ENCODE measurements at places on chromosomes 4 and X.
A peak's percentile ranks its signal among the peaks of the same experiment; 100 is the strongest.

GRCh38 chrX:100409610-100410590 lies at the start of gene PCDH19:
Gene PCDH19 (minus strand): TSS chrX:100410273. CDS start chrX:100408597, 1,676 bp downstream.
- no peak for DNase-seq

GRCh38 chr4:147078362-147078761 lies 132.7 kb upstream of the TTC29 start:
- DNase-seq = no peak

- DNase-seq = no peak
Measured at GRCh38 chr4:164501074-164501473, 252.9 kb upstream of the SMIM31 start.

- DNase-seq = no peak
Measured at GRCh38 chr4:68447201-68447600, at the start of gene TMPRSS11E. Gene TMPRSS11E (plus strand): TSS chr4:68447463. CDS start chr4:68447513, 50 bp downstream.

GRCh38 chr4:149101649-149102048 lies 659.4 kb upstream of the NR3C2 start:
- DNase-seq = no peak

DNA sequence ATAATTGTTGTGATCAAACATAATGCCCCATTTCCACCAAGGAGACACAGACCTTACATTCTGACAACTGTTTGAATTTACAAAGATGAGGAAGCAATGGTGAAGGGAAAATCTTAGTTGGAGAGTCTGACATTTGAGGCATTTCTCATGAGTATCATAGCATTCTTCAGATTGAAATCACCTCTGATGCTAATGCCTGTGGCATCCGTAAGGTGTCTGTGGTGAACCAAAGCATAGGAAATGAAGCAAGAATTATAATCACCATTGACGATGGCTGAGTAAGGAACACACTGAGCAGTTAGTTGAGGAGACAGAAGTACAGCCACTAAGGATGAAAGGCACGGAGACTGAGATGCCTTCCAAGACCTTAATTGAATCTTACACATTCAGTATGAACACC lies 575.7 kb downstream of the TRIML1 start:
- peak; percentile 66 for DNase-seq

DNA sequence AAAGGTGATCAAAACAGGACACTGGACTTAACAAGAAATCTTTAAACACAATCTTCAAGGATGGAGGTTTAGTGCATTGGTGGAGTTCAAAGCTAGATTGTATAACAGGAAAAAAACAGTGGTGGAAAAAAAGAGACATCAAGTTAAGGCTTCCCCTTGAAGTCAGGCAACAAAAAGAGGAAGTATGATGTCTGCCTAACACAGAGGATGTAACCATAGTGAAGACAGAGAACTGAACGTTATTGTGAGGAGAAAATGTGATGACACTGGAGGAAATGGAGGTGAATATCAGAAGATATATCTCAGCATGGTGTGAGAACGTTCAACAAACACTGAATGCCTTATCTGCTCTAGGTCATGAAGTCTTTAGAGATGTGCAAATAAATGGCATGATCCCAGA lies 192.4 kb upstream of the AR start:
- DNase-seq = no peak

- DNase-seq = peak; percentile 77
Measured at GRCh38 chr4:186932631-186933187, 209.1 kb upstream of the FAT1 start.

GRCh38 chrX:32533848-32534247 lies 677.5 kb downstream of the DMD start:
- DNase-seq = no peak

GRCh38 chr4:91611782-91612181 lies 692.0 kb upstream of the GRID2 start:
- DNase-seq = no peak

GRCh38 chrX:71420686-71421085 lies 54.5 kb downstream of the TAF1 start:
- DNase-seq = no peak

- no peak for DNase-seq
Measured at GRCh38 chr4:140180577-140180976, 26.6 kb upstream of the MAML3 start.

DNA sequence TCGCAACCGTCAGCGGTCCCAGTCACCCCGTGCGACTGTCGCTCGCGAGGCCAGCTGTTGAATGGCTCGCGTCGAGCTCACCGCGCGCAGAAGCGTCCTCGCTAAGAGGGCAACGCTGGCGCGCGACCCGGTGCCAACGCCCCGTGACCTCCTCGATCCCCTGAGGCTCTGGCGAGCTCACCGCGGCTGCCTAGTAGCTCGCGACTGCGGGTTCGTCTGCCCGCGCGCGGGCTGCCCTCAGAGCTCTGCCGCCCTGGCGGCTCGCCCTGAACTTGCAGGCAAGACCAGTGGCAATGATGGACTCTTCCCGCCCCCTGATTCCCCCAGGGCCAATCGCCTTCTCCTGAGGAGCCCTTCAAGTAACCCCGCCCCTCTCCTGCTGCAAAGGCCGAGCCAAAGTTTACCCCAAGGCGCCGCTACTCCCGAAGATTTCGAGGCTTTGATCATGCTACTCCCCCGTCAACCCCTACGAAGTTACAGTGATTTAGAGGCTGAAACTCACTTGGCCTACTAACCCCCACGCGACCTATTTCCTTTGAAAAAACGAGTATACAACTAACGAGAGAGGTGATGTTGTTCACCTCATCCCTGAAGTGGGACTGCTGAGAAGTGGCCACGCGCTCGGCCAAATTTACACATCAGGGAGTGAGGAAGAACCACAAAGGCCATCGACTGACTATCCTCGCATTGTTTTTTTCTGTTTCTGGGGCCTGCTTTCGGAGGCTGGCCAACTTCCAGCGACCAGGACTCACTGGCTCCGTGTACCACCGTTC lies 37.5 kb downstream of the PGRMC1 start:
- no peak for DNase-seq

DNA sequence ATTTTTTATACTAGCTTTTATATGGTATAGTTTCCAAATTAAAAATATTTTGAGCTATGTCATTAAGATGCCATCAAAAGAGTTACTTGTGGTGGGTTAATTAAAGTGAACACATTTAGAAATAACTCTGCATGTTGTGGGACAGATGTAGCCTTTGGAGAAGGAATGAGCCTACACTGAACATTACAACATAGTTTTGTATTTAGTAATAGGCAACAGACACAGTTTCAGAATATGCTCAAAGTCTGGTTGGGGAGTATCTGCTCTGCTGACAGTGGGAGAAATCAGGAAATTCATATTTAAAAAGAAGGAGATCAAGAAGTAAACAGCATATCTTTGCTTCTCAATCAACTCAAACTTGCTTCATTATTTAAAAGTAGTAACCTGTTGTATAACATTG lies 23.7 kb downstream of the EMCN start:
- peak; percentile 8 for DNase-seq

DNA sequence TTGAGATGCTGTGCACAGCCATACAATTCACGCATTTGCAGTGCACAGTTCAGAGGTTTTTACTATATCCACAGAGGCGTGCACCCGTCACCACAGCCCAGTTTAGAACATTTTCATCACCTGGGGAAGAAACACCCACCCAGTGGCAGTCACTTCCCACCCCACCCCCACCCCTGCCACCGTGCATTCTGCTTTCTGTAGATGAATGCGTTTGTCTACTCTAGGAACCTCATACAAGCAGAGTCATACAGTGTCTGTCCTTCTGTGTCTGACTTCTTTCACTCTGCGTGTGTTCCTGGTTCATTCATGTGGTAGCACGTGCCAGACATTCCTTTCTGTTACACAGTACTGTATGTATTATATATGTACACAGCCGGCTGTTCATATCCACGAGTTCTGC lies 122.8 kb downstream of the TBL1X start:
- no peak for DNase-seq

- no peak for DNase-seq
Measured at GRCh38 chrX:24741330-24741729, 47.6 kb downstream of the POLA1 start.

GRCh38 chrX:154840856-154841255 lies 6.4 kb upstream of the SMIM9 start:
- DNase-seq = peak; percentile 45

- no peak for DNase-seq
Measured at GRCh38 chr4:621296-622070, 3.9 kb upstream of the PDE6B start.

DNA sequence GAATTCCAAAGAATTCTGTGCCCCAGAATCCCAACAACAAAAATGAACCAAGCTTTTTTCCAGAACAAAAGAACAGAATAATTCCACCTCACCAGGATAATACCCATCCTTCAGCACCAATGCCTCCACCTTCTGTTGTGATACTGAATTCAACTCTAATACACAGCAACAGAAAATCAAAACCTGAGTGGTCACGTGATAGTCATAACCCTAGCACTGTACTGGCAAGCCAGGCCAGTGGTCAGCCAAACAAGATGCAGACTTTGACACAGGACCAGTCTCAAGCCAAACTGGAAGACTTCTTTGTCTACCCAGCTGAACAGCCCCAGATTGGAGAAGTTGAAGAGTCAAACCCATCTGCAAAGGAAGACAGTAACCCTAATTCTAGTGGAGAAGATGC lies 161.6 kb downstream of the AFF2 start:
- DNase-seq = no peak

GRCh38 chr4:155684892-155685541 lies 18.4 kb downstream of the GUCY1A1 start:
- DNase-seq = no peak

DNA sequence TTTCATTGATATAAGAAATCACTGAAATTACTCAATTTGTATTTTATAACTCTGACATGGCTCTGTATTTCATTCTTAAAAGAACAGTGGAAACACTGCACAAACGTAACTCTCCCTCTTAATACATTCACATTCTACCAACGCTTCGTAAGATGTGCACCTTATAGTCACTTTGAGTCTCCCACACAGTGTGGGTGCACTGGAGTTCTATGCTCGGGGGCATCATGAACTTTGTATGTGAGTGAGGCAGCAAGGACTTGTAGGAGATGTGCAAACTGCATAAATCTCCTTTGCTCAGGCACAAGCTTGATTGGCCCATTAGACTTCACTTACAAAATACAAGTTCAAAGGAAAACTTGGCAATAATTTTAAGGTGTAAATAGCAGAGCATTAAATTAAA lies 2385.0 kb upstream of the TENM3 start:
- no peak for DNase-seq

DNA sequence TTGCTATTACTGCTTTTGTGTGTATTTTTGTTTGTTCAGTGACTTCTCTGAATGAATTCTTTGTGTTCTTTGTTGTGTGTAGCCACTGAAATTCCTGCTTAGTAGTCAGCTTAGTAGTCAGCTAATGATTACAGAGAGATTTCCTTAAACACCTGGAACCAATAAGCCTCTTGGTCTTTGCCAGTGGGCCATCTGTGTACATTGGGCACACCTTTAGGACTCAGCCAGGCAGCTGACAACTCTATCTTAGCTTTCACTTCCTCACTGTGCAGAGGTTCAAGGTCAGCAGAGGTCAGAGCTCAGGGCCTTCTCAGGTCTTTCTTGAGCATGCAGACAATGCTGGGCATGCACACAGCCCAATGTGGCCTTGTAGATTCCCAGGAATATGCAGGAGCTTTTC lies 59.3 kb downstream of the RWDD4 start:
- no peak for DNase-seq

DNA sequence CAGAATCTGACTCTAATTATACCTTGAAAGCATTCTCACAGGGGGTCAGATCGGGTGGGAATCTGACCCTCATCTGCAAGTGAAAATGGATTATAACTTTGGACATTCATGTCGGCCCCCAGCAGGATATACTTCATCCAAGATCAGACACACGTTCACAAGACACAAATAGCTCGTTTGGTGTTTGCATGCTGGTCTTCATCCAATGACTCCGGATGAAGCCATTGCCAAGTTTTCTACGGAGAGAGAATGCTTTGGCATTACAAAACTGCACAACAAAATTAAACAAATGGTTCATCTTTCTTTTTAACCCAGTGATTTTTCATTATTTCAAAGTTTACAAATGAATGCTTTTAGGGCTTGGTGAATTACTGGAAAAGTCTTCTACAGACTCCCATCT lies 105.5 kb downstream of the MID1 start:
- no peak for DNase-seq

GRCh38 chrX:106039920-106040319 lies 1.4 kb upstream of the SERPINA7 start:
- no peak for DNase-seq

GRCh38 chr4:94527556-94528233 lies 76.0 kb downstream of the PDLIM5 start:
- DNase-seq = no peak

DNA sequence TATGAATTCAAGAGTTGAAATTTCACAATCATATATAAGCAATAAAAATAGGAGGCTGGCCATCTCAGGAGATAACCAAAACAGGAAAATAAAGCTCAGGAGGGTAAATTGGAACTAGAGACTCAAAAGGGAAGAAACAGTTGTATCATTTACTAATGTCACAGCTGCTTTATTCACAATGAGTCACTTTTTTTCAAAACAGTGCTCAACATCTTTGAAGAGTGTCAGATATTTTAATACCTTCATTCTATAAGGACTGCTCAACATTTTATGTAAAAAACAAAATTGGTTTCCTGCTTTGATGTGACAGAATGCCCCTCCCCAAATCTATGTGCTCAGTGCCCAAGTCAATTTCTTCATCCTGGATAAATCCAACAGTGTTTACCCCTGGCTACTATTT lies 97.7 kb downstream of the DDX60 start:
- DNase-seq = no peak

- DNase-seq = no peak
Measured at GRCh38 chr4:15003401-15003890, 1.2 kb downstream of the CPEB2 start.

DNA sequence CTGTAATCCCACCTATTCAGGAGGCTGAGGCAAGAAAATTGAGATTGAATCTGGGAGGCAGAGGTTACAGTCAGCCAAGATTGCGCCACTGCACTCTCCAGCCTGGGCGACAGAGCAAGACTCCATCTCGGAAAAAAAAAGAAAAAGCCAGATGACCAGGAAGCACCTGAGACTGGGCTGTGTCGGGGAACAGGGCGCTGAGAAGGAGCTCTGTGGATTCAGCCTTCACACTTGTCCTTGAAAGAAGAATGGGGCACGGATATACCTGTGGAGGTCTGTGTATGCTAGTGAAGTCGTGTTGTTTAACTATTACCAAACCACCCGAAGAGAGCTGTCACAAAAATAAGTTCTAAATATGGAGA lies 39.3 kb upstream of the TADA2B start:
- no peak for DNase-seq

Measured in A172 (cell line).